ENCODE measurements at places on chromosomes 12 and 14. TPM values are rescaled to one million over a fixed set of nuclear protein-coding genes. Genes with fewer than 3 reads are reported as not detected.

GRCh38 chr12:38159591-38160317, 156.8 kb upstream of the ALG10B start:
- no peaks in the 10 kb centered on the region for H3K27me3 ChIP-seq
- no peak overlapping the region for H3K4me3 ChIP-seq
- H3K4me1 ChIP-seq = no peaks in the 10 kb centered on the region
- no peaks in the 10 kb centered on the region for H3K36me3 ChIP-seq

GPRC5A gene
- 2.8 TPM for total RNA-seq

GPRC5D gene
- not detected for total RNA-seq

NPFF gene
- not detected for total RNA-seq

YARS2 gene
- total RNA-seq = 37.7 TPM

Data from SJSA1 (cell line).